ENCODE measurements at places on chromosomes 5 and 9.

DNA sequence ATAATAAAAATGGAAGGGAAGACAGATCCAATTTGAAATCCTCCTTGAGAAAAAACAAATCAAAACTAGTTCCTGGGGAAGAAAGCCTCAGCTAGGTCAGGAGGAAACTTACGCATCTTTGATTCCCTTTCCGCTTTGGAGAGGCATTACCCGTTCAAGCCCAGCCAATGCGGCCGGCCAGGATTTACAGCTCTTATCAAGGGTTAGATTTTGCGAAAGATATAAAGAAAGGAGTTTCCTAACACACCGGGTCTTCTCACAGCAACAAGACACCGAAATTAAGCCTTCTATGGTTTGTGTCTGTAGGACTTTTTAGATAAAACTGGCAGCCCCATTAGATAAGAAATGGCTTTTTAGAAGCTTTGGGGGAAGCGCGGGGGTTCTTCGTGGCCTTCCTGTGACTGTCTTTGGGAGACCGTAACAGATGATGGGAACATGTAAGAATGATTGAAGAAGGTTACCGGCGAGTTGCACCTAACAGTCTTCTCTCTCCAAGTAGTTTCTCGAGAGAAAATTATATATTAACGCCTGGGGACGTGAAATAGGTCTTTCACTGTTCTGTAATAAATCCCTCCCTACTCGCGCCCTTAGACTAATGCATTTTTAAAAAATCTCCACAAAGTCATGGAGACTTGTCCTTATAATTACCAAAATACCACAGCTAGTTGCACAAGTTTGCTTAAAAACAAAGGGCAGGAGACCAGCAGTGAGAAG, 1.3 kb upstream of the ISL1 start:
- DNase-seq, result no peak

DNA sequence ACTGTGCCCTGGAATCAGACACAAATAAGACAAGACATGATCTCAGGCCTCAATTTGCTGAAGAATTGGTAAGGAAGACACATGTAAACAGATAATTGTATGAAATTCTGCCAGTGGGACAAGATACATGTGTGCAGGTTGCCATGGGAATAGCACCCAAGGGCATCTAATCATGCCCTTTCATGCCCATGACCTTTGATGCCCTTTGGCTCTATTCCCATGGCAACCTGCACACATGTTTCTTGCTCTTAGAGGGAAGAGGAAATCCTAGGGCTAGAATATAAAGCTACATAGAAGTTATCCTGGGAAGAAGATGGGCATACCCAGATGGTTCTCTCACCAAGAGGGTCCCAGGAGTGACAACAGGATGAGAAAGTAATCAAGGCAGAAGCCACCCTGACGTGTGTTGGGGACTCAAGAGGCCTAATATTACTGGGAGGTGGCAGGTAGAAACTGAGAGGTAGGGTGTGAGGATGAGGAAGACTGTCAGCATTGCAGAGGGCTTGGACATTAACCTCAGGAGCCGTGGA, 34.4 kb downstream of the P4HA2 start:
- no peak for DNase-seq

DNA sequence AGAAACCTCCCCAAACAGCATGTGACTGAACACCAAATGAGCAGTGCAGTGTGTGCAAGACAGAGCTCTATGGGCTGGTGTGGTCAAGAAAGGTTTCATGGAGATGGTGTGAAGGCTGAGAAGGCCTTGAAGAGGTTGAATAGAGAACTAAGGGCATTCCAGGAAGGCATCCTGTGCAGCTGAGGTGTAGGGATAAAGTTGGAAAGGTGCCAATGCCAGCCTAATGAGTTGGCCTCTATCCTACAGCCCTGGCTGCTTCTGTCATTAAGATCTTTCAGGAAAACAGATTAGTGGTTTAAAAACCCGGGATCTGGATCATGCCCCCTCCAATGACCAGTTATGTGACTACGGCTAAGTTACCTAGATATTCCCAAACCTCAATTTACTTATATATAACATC, 4.0 kb downstream of the HDAC3 start:
- no peak for DNase-seq

- peak; percentile 74 for DNase-seq
Observed at GRCh38 chr9:83583151-83584014, 39.6 kb upstream of the IDNK start.

DNA sequence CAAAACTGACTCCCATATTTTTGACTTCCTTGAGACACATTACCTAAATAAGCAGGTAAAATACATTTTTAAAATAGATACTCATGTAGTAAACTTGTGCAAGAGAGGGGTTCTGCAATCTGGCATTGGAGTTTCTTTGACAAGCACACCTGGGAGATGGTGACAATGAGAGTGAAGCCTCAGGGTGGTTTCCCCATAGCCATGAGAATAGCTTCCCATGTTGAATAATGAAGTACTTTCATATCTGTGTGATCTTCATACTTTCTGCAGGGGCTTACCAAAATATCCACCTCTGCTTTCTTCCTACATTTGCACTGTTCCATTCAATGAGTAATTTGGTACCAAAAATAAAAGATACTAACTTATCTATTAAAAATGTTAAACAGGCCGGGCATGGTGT, 44.7 kb upstream of the VCAN start:
- no peak for DNase-seq

DNA sequence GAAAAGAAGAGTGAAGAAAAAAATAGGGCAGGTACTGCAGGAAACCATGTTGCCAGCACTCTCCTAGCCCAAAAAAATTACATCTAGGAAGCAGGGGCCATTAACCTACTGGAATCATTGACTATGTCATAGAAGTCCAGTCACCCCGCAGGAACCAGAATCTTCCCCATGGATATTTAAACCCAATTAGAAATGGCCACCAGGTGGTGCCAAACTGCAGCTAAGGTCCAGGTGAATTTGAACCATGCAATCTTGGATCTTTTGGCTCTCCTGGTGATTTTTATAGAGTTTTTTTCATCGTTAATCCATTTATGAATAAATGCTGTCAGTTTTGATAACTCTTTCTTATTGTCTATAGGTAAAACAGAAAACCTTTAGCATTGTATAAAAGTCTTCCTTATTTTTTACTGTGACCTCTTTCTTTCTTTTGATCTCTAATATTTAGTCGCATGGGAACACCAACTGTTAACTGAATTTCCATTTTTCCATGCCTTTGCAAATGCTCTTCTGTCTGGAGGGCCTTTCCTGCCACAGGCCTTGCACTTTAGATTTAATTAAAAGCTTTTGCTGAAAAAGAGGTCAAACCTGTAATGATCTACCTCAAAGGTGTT, 147.5 kb upstream of the FGF10 start:
- no peak for DNase-seq

DNA sequence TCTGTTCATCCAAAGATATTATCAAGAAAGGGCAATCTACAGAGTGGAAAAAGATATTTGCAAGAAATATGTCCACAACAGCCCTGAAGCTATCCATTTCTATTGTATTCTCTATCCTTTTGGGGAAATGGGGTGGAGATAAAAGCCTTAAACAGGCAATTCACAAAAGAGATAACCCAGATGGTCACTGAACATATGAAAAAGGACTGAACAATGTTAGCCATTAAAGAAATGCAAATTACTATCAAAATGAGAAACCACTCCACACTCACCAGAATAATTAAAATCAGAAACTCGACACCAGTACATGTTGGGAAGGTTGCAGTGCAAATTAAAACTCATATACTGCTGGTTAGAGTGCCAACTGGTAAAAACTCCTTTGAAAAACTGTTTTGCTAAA, 955.2 kb upstream of the DMAC1 start:
- no peak for DNase-seq

- DNase-seq, result no peak
Observed at GRCh38 chr5:168156170-168156569, 135.3 kb upstream of the WWC1 start.

DNA sequence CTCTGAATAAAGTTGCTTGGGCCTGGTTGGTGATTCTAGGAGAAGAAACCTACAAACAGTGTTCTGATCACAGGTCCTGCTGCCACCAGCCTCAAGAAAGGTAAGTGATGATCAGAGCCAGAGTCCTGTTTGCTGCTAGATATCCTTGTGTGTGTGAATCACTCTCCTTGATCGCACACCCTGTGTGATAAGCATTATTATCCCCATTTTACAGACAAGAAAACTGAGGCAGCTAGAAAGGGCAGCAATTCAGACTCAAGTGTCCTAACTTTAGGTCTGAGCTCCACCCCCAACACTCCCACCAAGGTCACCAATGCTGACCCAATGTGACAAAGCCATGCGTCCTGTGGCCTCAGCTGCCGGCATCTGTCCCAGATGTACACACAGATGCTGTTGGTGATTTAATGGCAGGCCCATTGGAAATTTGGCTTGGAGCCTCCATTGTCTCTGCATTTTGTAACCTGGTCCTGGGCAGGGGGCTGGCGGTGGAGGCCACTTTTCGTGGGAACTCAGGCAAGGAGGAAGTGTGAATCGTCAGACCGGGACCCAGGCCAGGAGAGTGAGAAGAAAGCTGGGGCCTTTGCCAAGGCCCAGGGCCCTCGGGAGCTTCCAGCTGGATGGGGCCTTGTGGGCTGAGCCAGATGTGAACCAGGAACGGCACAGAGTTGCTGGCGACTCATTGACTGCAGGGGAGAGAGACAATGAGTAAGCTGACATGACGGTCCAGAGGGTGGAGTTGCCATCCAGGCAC, 29.8 kb upstream of the GGTA1 start:
- DNase-seq, result no peak

- no peak for DNase-seq
Observed at GRCh38 chr9:653856-654387, 187.6 kb upstream of the DMRT1 start.

GRCh38 chr9:21428235-21428634, 12.0 kb upstream of the IFNA1 start:
- DNase-seq, result no peak

DNA sequence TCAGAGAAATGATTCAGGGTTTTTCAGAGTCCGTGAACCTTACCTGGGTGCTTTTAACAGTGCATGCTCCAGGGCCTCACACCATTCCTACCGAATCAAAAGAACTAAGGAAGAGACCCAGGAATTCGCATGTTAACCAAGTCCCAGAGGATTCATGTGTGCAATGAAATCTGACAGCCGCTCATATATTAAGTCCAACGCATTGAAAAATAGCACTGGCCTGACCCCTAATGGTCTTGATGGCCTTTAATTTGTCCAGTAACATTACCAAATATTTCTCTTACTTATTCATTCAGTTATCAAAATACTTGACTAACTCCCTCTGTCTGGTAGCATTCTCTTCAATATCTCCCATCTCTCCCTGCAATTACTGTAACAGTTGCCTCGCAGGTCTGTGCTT, 55.0 kb upstream of the MARCHF11 start:
- DNase-seq, result no peak

GRCh38 chr9:135575995-135576631, 14.6 kb downstream of the PAEP start:
- DNase-seq, result no peak

DNA sequence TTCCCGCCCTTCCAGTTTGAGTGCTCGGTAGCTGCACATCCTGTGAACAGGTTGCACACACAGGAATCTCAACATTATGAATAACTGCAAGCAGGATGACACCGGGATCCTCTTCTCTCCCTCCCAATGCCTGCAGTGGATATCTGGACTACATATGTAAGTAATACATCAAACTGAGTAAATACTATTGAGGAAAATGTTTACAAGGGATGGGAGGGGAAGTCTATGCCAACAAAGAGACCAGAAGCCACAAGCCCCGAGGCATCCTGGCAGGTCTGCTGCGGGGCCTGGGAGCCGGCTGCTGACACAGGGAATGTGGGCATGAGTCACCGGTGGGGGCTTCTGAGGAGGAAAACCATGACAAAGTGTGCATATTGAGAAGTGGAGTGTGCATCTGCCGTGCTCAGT, 8.6 kb upstream of the ANKRD33B start:
- no peak for DNase-seq

DNA sequence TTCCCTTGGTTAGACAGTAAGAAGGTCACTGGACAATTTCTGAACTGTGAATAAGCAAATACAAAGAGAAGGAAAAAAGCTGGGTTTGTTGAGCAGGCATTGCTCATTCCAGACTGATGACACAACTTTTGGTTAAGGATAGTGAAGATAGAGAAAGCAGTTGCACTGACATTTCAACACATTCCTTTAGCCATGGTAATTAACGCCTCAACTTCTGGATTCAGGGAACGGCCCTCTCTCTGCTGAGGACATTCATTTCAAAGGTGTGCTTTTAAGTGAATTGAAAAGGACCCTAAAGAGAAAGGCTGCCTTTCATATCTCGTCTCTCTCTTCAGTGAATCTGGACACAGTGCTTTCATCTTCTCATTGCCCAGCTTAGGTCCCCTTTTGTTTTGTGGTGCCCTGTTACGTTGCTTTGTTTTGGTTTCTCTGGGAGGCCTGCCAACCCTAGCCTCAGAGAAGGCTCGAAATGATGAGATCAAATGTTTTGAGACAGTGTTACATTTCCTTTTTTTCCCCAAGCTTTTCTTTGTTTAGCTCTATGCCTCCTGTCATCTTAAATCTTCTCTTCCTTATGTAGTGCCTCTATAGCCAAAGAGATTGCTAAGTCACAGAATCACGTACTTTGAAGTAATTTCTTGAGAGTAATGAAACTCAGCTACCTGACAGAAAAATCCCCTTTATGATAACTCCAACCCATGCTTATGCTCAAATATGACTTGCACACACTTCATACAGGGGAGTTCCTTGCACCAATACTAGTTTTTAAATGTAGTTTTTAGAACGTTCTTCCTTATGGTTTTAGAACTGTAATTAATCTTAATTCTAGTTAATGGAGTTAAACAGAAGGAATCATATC, 94.4 kb upstream of the IFNE start:
- no peak for DNase-seq

DNA sequence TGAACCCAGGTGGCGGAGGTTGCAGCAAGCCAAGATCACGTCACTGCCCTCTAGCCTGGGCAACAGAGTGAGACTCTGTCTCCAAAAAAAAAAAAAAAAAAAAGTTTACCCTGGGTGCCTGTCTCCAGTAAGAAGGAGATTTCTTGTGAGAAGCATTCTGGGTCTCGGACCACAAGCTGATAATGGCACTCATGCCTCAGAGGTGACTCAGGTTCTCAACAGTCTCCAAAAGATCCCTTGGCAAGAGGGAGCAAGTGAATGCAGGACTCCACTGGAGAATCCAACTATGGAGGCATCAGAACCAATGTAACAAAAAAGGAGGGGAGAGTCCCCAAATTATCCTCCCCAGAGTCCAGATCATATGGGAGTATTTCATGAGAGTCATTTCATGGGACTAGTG, 106.0 kb upstream of the LRRTM2 start:
- DNase-seq, result no peak

DNA sequence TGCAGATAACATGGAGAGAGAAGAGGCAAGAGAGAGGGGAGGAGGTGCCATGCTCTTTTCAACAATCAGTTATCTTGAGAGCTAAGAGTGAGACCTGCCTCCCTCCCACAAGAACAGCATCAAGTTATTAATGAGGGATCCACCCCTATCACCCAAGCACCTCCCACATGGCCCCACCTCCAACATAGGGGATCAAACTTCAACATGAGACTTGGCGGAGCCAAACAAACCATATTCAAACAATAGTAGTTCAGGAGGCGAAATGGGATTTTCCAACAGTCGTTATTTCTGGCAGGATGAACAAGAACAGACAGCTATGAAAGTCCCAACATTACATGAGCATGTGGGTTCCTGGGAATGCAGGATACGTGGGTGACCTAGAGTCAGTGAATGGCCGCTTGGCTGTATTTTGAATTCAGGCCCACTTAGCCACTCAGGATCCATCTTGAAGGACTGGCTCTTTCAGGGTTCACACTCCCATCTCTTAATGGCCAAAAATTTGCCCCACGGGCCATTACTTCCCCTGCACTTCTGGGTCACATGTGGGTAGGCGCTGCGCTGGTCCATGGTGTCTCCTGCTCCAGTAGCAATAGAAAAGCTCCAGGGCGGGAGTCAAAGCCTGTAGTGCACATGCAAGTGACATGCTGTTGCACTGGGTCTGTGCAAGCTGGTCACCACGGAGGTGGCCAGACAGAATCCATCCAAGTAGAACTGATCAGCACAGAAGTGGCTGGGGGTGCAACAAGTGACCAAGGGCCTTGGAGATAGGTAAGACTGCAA, 7.1 kb upstream of the FAF2 start:
- DNase-seq, result no peak
